ENCODE measurements at places on chromosomes 13 and 19.

- DNase-seq, result no peak
Observed at GRCh38 chr13:87172166-87172835, 498.9 kb upstream of the SLITRK5 start.

DNA sequence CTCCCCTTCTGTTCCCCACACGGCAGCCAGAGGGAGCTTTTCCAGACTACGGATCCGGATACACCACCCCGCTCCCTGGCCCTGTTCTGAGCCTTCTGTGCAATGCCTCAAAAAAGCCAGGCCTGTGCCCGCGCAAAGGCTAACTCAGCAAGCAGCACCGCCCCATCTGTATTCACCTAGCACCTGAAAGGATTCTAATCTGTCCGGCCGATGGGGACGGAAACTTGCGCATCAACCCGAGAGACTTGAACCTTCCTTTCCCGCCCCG is 589 bp downstream of the ZBTB45 start:
- peak; percentile 77 for DNase-seq

DNA sequence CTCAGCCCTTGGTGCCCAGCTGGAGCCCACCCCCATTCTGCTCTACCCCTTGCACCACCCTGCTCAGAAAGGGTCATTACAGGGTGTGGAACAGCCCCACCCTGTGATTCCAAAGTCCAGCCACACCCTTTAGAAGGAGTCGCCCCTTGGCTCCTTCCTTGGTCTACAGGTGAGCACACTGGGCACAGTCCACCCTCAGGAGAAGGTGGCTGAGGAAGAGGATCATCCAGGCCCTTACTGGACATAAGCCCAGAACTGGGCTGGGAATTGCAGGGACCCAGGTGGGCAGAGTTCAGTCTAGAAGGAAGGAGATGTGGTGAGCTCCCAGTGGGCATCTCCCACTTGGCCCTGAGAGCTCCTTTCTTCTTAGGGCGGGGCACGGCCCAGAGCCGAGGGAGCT is 8.6 kb downstream of the SLC46A3 start:
- DNase-seq, result no peak

GRCh38 chr13:41563984-41564365 is 106.6 kb downstream of the RGCC start:
- DNase-seq, result no peak

- no peak for DNase-seq
Observed at GRCh38 chr13:33879118-33879517, 61.2 kb downstream of the RFC3 start.

DNA sequence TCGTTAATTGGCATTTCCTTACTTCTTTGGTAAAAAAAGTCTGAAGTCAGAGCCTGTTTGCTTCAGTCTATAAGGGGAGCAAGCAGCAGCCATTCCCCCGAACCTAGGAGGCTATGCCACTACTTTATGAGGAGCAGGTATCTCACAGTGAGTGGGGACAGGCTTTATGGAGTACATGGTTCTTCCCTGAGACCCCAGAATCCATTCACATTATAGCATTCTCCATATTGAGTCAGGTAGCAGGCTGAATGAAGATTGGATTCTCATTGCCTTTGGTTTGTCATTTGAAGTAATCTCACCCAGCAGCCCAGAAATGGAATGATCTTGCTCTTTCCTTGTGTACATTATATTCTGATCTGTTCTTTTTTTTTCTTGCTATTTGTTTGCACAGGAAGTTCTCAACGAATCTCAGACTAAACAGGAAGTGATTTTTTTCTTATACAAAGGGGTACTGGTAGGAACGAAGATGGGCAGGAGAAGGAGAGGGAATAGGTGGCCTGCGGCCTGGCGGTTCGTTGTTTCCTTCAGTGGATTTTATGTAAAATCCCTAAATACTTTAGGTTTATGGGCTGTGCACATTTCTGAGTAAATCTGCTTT is 74.4 kb downstream of the ARHGAP35 start:
- DNase-seq, result no peak

GRCh38 chr13:37349916-37350315 is 244.5 kb upstream of the CSNK1A1L start:
- DNase-seq, result no peak

GRCh38 chr19:13149628-13150186 is 468 bp downstream of the STX10 start:
- no peak for DNase-seq

GRCh38 chr13:25225970-25226369 is 53.9 kb upstream of the AMER2 start:
- DNase-seq, result no peak

GRCh38 chr13:67223024-67223423 is 7.1 kb downstream of the PCDH9 start:
- DNase-seq, result no peak

- DNase-seq, result no peak
Observed at GRCh38 chr19:50239921-50240590, 36.6 kb downstream of the MYH14 start.

DNA sequence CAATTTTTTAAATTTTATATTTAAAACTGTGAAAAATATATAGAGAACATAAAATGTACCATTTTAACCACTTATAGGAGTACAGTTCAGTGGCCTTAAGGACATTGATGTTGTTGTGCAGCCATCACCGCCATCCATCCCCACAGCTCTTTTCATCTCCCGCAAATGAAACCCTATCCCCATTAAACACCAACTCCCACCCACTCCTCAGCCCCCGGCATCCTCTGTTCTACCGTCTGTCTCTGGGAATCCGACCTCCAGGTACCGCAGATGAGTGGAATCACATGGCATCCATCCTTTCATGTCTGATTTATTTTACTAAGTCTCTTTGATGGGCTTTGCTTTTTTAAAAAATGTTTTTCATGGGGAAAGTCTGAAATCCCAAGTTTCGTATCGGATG is 23.8 kb upstream of the SMIM17 start:
- no peak for DNase-seq

DNA sequence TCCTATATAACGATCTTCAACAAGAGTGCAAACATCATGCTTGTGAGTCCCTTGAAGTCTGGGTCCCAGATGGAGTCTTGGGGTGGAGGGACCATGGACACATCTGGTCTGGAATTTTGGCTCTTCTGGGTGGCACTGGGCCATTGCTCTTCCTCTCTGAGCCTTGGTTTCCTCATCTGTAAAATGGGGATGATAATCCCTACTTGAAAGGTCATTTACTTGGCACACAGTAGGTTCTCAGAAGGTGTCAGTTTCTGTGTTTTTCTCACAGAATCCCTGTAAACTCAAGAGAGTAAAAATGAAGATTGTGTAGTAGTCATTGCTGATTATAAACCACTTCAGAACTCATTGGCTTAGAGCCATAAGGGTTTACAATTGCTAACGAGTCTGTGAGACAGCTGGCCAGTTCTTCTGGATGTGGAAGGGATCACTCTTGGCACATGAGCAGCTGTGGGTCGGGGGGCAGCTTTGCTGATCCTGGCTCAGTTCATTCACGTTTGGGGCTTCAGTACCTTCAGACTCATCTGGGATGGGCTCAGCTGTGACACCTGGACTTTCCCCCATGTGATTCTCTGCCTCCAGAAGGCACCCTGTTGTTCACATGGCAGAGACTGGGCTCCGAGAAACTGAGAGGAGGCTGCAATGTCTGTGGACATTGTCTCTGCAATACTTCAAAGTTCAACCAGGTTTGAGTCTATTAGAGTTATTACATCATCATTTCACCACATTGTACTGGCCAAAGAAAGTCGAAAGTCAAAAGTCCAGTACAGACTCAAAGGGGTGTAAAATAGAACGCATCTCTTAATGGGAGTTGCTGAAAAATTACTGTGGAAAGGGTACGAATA is 7.8 kb downstream of the CYP4F12 start:
- DNase-seq, result no peak

DNA sequence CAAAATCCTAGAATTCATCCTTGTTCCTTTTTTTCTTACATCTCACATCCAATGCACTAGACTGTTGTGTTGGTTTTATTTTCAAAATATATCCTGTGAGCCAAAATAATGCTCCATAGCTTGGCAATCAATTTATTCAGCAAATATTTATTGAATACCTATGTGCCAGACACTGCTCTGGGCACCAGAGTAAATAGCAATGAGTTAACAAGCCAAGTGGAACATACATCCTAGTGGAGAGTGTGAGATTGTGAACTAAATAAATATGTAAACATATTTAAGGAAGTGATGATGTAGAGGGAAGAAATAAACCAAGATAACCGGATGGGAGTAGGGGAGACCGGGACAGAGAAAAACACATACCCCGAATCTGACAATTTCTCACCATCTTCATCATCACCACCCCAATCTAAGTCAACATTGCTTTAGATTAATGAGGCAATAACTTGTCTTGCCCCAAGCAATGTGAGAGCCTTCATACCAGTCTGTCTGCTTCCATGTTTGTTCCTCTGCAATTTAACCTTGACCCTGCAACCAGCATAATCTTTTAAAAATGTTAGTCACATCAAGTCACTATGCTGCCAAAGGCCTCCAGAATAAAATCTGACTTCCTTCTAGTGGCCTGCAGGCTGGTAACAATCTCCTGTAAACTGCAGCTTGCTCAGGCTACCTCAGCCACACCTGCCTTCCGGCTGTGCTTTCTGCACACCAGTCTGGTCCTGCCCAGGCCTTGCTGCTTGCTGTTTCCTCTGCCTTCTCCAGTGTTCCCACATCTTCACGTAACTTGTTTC is 199.2 kb downstream of the DLEU7 start:
- DNase-seq, result no peak

GRCh38 chr13:72804301-72804700 is 22.4 kb downstream of the PIBF1 start:
- DNase-seq, result no peak

Data from NCI-H1930 (cell line).